HFFc6 (cell line): ENCODE measurements at places on chromosomes 13 and 19. TPM values are rescaled to one million over a fixed set of nuclear protein-coding genes. Genes with fewer than 3 reads are reported as not detected.

The PSG3 gene
- total RNA-seq = not detected in 3 replicates

DNA sequence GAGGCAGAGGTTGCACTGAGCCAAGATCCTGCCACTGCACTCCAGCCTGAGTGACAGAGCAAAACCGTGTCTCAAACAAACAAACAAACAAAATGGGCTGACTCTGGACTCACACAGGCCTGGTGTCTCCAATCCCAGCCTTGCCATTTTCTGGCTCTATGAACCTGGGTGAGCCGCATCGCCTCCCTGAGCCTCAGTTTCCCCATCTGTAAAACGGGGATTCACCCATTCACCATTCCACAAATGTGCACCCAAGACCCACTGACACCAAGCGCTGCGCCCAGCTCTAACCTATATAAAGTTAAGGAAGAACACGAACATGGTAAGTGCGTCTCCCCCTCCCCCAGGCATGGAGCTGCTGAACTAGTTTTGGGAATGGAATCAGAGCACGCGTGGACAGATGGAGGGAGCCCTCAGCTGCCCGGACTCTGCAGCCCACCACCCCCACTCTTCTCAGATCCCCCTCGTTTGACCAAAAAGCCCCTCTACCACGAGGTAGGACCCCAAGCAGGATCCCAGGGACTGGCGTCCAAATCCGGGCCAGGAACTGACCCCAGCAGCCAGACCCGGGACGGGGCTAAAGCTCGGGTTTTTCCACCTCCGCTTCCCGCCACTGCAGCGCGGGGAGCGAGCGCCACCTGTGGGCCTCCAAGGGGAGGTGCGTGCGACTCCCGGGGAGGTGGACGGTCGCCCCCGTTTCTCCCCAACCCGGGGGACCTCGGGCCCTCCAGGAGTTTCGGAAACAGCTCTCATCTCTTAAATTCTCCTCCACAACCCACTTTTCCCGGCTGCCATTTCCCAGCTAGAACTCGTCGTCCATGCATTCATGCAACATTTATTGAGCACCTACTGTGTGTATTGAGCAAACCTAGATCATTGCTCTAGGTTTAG is 33.0 kb upstream of the ADGRE5 start:
- DNase-seq = no peak

The PLIN4 gene
- not detected in 3 replicates for total RNA-seq

- no peak for DNase-seq
Measured at GRCh38 chr13:79282976-79283375, 123.1 kb downstream of the RBM26 start.

- no peak for DNase-seq
Measured at GRCh38 chr13:112859128-112859816, 109.7 kb upstream of the MCF2L start.

GRCh38 chr19:23093832-23094231 is 23.0 kb upstream of the ZNF730 start:
- no peak for DNase-seq

DNA sequence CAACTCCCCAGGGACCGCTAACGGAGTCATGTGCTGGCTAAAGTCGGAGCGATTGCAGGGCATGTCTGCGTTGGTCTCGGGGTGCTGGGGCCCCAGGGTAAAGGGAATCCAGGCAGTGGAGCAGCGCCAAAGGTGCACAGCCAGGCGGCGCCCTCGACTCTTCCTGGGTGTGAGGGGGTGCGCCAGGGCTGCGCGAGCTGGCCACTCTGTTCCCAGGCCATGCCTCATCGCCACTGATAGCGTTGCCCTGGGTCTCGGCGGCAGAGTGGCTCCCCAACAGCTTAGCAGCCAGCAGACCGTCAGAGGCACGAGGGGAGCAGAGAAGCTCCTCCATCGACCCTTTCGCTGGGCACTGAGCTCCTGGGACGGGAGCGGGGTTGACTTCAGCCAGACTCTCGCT is 152.7 kb downstream of the B3GLCT start:
- DNase-seq = no peak

The ZNF491 gene
- total RNA-seq = 1.4 to 2.9 TPM (median 1.8 TPM) in 3 replicates

DNA sequence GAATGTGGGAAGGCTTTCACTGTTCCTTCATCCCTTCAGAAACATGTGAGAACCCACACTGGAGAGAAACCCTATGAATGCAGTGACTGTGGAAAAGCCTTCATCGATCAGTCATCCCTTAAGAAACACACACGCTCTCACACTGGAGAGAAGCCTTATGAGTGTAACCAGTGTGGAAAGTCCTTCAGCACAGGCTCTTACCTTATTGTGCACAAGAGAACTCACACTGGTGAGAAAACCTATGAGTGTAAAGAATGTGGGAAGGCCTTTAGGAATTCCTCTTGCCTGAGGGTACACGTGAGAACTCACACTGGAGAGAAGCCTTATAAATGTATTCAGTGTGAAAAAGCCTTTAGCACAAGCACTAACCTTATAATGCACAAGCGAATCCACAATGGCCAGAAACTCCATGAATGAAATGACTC is 18.6 kb downstream of the ZNF177 start:
- DNase-seq = no peak
